ENCODE measurements at places on chromosomes 7 and 10.

GRCh38 chr10:68330852-68331454 is 911 bp upstream of the HNRNPH3 start:
- DNase-seq = no peak

GRCh38 chr7:155209478-155210319 is 88.0 kb upstream of the INSIG1 start:
- DNase-seq = no peak

DNA sequence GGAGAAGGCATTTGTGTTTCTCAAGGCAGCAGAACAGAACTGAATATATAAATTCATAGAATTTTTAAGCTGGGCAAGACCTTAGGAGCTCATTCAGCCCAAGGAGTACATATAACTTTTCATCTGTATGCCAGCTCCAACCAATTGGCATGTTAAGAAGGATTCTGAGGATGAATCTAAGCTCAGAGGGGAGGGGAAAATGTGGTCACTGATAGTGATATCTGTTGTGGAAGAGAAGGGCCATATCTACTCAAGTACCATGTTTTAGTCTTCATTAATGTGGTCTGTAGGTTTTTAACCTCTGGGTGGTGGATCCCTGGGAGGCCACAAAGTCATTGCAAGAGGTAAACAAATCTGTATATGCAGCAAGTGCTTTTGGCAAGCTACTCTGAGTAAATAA is 6.4 kb downstream of the CALD1 start:
- no peak for DNase-seq

DNA sequence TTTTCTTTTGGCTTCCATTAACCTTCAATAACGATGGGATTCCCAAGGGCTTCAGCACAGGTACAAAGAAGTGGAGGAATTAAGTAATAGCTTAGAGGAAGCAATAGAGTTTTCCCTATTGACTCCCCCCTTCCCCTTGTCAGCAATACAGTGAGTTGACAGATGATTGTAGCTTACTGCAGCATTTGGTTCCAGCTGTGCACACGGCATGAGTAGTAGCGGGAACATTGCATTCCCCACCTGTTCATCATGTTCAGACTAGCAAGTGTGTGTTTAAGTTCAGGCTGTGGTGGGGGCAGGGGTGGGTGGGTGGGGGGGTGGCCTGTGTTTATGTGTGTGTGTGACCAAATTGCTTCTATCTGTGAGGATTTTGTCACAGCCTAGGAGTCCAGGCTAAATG is 4.6 kb upstream of the ADRA2A start:
- DNase-seq = no peak

DNA sequence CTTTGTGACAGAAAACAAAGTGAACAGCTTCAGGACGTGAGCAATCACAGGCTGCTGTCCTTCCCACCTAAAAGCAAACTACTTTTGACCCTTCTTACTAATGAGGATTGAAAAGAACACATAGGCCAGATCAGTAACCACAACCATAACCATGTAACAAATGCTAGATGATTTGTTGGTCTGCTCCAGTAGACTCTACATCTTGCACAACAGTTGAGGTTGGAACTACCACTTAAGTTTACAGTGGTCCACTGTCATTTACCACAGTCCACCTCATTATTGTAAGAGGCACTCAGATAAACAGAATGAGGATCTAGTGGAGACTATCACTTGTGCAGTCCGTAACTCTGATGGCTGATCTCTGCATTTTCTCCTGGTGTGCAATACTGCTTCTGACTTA is 27.8 kb downstream of the NET1 start:
- DNase-seq = no peak

- no peak for DNase-seq
Observed at GRCh38 chr7:28723336-28723735, 234.8 kb downstream of the TRIL start.

- no peak for DNase-seq
Observed at GRCh38 chr7:15751191-15751701, 64.8 kb upstream of the MEOX2 start.

Measured in stimulated activated CD4-positive, alpha-beta T cell treated with anti-CD3 and anti-CD28 coated beads, Interleukin-12 subunit alpha, Interleukin-12 subunit beta, amount 100 ng/mL, for 48 hours (primary cell).